ENCODE measurements at places on chromosomes 12 and 14.

DNA sequence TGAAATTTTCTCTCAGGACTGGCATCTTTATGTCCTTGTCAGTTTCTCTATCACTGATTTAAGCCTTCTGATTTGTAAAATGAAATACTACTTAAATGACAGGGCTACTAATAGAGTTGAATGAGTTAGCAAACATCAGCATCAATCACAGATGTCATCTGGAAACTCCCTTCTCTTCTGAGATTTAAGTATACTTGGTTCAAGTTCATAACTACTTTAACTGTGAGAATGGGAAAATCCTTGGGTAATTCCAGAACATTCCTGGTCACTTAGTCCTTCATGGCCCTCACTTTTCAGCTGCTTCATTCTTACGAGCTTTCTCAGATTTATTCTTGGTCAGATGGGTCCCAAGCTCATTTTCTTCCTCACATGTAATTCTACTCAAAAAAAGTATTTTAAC is 1655.3 kb upstream of the FLRT2 start:
- DNase-seq, result no peak

- DNase-seq, result no peak
Measured at GRCh38 chr12:45863332-45863731, 127.0 kb downstream of the SCAF11 start.

- DNase-seq, result no peak
Measured at GRCh38 chr12:112357214-112357613, 25.0 kb downstream of the HECTD4 start.

GRCh38 chr14:60647081-60647836 is 2.0 kb downstream of the SIX1 start:
- no peak for DNase-seq

DNA sequence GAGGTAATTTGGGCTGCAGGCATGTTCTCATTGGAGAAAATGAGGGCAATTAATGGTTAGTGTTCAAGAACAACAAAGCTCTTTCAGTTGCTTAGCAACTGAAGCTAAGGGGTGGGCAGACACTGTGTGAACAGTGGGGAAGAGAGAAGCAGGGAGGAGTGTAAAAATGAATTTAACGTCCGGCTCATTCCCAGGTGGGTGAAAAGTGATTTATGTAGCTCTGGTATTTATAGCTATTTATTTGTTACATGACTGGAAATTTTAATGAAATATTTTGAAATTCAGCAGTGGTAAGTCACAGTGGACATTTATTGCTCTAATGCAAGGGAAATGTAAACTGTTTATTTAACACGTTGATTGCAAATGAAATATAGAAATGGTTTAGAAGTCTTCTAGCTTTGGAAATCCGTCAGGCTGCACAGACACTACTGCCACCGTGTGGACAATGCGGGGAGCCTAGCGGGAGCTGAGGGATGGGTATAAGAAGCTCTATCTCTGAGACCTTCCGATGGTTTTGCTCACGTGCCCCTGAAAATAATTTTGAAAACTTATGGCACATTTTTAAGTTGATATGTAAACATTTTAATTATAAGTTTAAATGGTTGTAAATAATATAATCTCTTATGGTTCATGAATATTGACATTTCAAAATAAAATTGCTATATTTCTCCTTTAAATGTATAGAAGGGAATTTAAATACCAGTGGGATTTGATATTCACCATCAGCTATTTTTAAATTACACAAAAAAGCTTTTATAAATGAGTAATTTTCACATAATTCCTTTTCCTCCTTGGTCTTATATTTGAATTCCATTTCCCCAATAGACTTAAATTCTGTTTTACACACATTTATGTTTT is 54.4 kb downstream of the E2F7 start:
- peak; percentile 87 for DNase-seq

DNA sequence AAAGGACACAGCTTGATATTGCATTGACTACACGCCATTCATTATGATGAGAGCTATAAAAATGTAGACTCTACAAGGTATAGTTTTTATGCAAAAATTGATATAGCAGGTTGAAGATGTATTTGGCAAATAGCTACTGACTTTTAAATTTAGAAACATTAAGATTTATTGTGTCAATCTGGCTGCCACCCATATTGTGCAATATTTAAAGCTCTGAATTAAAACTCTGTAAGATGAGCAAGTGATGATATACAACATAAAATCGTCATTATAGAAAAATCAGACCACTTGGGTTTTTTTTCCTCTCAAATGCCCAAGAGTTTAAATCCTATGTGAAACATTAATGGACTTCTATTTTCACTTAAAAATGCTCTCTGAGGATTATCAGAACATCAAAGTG is 36.8 kb upstream of the E2F7 start:
- DNase-seq, result no peak

DNA sequence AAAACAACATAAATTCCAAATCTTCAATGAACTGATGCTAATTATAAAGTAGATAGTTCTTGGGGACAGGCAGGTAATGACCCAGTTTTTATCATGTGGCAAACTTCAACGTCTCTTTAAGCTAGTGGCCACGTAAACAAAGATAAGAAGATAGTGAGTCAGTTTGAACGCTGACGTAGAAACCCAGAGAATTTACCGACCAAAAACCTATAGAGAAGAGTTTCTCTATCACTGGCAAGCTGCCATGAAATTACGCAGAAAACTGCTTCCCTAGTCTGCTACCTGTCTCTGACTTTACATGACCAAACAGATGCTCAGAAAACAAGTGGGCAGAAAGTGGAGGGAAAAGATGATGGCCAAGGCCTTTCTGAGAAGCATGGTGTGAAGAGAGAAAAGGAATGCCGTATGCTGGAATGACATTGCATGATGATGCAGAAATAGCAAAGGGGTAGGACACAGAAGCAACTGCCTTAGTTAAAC is 136.3 kb downstream of the ITPR2 start:
- no peak for DNase-seq

- no peak for DNase-seq
Measured at GRCh38 chr12:44677724-44678123, 198.4 kb downstream of the NELL2 start.

DNA sequence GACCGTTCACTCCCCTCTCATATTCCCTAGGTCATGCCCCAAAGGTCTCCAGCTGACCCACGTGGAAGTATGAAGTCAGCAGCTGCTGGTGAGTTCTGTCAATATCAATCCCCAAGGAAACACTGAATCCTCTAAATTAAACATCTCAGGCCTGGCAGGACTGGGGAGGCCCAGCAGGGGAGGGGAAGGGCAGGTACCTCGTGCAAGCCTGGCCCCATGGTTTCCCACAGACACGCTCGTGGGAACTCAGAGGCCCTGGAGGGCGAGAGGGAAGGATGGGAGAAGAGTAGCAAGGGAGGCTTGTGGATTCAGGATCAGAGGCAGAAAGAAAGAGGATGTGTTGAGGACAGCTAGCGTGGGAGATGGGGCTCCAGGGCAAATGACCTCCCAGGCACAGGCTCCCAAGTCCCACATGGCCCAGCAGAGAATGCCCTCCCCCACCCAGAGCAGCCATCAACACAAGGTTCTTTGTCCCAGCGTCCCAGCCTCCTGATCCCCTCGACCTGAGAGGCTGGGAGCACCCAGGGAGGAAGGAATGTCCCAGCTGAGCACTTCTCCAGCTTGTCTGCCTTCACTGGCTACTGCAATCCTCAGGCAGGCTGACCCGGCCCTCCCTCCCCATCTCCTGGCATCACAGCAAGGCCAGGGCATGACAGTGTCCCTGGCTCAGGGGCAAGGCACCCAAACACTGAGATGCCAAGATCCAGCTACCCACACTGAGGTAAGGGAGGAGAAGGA is 20.1 kb upstream of the RPLP0 start:
- no peak for DNase-seq

DNA sequence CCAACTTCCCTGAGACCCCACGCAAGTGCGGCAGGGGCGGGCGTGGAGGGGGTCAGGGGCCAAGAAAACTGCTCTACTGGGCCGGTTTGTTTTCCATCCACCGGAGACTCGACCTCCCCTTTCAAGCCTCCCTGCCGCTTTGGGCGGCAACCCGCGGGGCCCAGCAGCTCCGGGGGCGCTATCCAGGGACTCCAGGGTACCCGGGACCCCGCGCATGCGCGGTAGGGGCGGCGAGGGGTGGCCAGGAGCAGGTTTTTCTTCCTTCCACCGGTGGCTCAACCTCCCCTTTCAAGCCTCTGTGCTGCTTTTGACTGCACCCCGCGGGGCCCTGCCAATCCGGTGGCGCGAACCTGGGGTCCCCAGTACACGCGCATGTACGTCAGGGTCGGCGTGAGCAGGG is 323.5 kb downstream of the ALG10 start:
- no peak for DNase-seq

- no peak for DNase-seq
Measured at GRCh38 chr12:12451098-12451497, 94.2 kb downstream of the BORCS5 start.

- DNase-seq, result no peak
Measured at GRCh38 chr12:70982286-70982685, 61.7 kb upstream of the PTPRR start.

GRCh38 chr12:131941116-131941986 is 8.4 kb upstream of the EP400 start:
- no peak for DNase-seq

GRCh38 chr12:131383741-131384543 is 326.9 kb upstream of the SFSWAP start:
- DNase-seq, result peak; percentile 31

DNA sequence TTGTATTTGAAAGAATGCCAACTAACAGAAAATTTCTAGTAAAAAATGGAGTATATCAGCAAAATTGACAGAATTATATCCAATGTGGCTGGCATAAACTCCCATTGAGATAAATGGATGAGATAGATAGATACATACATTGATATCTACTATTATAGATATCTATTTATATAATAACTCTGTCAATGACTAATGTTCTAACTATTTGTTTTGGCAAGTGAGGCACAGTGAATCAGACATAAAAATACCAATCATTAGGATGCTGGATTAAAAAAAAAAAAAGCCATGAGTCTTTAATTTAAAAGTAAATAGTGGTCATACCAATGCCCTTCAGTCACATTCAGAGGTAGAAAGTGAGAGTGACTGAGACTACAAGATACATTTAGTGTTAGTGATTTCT is 33.7 kb upstream of the GLIPR1 start:
- DNase-seq, result no peak

- DNase-seq, result no peak
Measured at GRCh38 chr12:116726694-116727093, 11.2 kb downstream of the SPRING1 start.

DNA sequence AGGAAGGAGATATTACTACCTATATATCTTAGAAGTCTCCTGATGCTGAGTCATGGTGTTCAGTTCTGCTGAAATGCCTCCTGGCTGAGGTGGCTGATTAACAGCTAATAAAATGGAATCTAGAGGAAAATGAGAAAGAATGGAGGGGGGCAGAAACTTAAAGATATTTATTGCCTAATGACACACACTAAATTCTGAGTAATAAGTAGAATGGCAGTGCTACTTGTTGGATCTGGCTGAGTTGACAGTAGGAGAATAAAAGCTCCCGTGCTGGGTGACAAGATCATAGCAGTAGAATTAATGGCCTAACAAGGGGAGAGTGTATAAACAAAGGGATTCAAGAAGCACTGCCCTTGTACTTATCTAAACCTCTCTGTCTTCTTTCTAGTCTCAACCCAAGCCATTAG is 137.5 kb downstream of the CNTN1 start:
- DNase-seq, result no peak

GRCh38 chr12:80936642-80937390 is 918 bp downstream of the LIN7A start:
- DNase-seq, result peak; percentile 69

GRCh38 chr14:100893760-100894159 is 9.8 kb downstream of the RTL1 start:
- no peak for DNase-seq

DNA sequence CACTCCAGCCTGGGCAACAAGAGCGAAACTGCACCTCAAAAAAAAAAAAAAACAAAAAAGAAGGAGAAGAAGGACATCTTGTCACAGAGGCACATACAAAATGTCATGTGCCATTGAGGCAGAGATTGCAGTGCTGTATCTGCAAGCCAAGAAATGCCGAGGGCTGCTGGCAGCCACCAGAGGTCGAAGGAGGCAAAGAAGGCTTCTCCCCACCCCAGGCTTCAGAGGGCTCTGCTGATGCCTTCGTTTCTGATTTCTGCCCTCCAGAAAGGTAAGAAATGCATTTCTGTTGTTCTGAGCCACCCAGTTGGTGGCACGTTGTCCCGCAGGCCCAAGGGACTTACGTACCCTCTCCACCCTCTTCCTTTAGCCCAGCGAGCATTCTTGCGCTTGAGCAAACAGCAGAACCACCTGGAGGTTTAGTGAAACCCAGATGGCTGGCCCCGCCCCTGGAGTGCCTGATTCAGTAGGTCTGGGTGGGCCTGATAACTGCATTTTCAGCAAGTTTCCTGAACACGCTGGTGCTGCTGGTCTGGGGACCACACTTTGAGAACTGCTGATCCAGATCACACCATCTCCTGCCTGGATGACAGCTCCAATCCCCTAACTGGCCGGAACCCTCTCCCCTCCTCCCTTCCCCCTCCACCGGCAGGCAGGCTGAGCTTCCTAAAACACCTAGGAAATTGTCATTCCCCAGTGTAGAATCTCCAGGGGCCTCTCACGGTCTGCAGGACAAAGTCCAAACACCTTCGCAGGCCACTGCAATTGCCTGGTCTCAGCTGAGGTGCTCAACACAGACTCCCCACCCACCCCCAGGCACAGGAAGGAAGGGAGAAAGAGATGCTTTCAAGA is 21.1 kb upstream of the SCARB1 start:
- no peak for DNase-seq

- peak; percentile 39 for DNase-seq
Measured at GRCh38 chr14:102584871-102585869, 7.3 kb upstream of the RCOR1 start.

DNA sequence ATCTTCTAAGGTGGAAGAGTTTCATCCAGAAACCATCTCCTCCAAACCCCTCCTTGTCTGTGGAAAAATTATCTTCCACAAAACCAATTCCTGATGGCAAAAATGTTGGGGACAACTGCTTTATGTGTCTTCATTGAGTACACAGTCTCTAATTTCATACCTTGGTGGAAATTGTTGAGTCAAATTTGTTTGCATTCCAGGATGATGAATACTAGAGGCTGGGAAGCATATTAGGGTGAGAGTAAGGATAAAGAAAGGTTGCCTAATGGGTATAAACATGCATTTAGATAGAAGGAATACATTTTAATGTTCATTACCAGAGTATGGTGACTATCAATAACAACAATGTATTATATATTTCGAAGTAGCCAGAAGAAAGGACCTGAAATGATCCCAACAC is 98.2 kb downstream of the C12orf42 start:
- no peak for DNase-seq

DNA sequence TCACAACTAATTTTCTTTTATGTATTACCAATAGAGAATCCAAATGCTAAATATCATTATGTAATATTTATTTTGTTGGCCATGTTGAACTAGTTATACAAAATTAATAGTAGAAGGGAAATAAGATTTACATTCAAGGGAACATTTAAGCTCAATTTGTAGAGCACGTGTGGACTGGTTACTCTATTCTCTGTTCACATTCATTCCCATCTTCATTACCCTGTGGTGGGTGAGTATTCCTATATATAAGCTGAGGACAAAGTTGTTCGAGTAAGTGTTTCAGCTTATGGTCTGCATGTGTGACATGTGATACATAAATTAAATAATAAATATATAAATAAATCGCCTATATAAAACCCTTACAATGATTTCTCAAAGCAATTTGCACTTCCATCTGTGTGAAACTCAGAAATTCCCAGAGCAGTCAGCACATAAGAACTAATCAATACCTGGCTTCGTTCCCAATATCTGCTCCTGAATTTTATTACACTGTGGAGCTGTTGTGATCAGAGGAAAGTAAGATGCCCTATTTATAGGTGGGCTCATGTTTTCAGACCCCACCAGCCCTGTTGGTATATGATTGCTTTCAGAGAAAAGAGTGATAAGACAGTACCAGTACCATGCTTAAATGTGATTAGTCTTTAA is 308.2 kb upstream of the DCN start:
- DNase-seq, result no peak

GRCh38 chr14:102508410-102508773 is 1.2 kb downstream of the ANKRD9 start:
- DNase-seq, result no peak
